Cardiac septum (tissue), 1 donor: ENCODE measurements at places on chromosomes 16 and 17.

DNA sequence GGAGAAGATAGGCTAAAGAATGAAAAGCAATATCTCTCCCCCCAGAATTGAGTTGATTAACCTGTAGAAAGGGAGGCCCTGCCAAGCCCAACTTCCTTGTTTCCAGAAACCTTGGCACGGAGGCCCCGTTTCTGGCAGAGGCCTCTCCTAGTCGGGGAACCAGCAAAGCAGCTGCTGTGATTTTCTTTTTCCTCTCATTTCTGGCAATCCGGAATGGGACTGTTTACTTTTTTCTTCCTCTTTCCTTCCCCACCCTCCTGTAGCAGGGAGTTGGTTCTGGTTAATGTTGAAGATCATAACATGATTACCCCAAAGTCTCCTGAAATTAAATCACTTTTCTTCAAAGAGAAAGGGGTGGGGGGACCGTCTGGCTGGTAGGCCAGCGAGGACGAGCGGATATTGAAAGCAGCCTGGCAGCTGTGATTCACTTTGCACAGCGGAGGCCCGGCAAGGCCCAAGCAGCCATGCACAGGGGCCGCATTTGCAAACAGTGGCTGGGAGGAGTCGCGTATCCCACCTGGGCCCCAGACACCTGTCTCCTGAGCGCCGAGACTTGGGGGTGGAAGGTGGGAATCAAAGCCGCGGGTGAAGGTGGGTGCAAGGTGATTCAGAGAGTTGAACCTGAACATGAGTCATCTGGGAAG is 51.5 kb downstream of the NTN1 start:
- DNase-seq, result no peak

GRCh38 chr17:75182319-75182568 is 515 bp downstream of the SUMO2 start:
- peak; percentile 75 for DNase-seq

- DNase-seq, result no peak
Measured at GRCh38 chr16:86620184-86620583, 41.8 kb downstream of the FOXL1 start.

DNA sequence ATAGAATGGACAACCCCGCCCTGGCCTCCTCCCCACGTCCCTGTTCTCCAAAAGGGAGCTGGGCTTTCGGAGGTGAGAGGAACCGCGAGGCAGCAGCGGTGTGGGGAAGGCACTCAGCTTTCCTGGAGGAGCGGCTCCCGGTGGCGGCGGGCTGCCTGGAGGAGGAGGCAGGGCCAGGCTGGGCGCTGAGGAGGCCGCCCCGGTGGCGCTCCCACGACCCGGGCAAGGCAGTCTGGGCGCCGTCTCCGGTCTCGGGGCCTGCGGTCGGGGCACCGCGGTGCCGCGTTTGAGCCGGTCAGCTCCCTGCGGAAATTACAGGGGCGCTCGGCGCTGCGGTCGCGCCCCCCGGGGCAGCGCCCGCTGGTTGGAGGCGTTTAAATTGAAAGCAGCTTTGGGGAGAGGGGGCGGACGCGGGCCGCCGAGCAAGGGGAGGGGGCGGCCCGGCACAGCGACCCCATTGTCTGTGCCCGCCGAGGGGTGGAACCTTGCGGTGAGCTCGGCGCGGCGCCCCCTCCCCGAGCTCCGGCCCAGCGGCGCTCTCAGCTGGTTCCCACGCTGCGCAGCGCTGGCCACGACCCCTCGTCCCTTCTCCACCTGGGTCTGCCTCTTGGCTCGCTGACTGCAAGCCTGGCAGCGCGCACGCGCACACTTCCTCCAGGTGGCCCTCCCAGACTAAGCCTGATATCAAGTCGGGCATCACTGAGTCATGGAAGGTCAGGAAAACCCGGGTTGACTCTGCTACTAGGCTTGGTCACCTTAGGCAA is 58.7 kb upstream of the DLX4 start:
- no peak for DNase-seq

DNA sequence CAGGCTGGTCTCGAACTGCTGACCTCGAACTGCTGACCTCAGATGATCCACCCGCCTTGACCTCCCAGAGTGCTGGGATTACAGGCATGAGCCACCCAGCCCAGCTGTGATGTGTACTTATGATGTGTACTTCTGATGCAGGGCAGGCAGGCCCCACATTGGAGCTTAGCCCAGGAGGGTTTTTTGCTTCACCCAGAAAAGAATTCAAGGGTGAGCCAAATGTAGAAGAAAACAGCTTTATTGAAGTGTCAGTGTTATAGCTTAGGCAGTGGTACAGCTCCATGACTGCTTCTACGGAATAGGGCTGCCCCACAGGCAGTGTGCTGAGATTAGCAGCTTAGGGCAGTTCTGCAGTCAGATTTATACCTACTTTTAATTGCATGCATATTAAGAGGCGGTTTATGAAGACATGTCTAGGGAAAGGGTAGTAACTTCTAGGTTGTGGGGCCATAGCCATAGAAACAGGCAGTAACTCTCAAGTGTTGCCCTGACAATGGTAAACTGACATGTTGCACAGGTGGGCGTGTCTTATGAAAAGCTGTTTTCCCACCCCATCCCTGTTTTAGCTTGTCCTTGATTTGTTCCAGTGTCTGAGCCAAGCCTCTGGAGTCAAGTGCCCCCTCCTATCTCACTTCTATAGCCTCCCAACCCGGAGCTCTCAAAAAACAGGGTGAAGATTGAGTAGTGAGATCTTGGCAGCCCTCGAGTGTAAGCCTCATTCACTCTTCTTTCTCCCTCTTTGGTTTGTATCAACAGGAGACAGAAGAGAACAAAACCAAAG is 24.1 kb upstream of the POLR3E start:
- DNase-seq, result no peak

- no peak for DNase-seq
Measured at GRCh38 chr17:45008216-45008615, 40.1 kb upstream of the C1QL1 start.

DNA sequence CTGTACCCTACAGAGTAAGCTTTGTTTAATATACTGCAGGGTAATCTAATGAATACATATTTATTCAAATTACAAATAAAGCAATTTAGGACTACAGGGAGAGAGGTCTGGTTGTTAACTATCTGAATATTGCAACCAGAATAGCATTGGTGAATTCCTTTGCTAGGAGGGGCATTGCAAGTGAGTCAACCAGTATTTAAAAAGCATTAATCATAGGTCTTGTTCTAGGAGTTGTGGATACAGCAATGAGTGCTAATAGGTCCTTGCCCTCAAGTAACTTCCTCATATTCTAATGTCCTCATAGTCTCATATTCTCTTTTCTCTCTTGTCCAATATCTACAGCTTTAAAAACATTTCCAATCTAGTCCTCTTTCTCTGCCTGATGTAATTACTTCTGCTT is 531.4 kb downstream of the CDH11 start:
- DNase-seq, result no peak

GRCh38 chr16:10850478-10850850 is 26.5 kb upstream of the CIITA start:
- DNase-seq, result no peak

DNA sequence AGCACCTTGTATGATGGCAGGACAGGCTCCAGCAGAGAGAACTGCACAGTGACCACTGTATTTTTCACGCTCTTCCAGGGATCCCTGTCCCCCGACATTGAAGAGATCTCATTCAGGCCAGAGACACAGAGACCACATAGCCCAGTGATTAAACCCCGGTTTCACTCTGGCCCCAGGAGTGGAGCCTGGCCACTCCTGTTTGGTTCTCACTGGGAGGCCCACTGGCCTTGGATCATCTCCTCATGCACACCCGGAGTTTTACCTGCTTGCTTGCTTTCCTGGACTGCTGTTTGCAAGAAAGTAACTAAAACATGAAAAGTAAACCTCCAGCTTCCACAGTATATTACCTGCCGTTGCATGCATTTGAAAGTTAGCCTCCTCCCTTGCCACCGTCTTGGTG is 13.2 kb upstream of the CLEC18C start:
- peak; percentile 46 for DNase-seq

GRCh38 chr16:77917971-77918370 is 104.4 kb upstream of the CLEC3A start:
- no peak for DNase-seq
